ENCODE measurements at places on chromosomes 1 and 21. TPM values are rescaled to one million over a fixed set of nuclear protein-coding genes. Genes with fewer than 3 reads are reported as not detected.

- DNase-seq, result no peak
Observed at GRCh38 chr1:77829851-77830250, 50.4 kb downstream of the MIGA1 start.

- DNase-seq, result no peak
Observed at GRCh38 chr1:196701144-196701543, 49.3 kb downstream of the CFH start.

DNA sequence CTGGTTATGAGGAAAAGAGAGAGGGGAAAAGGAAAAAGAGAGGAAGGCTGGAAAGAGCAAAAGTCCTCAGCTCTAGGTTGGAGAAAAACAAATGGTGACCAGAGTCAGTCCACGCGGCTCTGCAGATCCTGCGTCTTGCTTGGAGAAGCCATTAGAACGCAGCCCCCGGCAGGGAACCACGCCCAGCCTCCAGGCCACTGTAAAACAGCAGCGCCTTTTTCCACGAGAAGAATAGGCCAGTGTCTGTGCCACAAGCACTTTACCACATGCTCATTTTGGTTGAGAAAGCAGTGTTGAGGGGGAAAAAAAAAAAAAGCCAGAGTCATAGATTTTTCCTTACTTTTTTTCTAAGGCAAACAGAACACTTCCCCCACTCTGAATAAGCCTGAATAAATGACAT lies 846.9 kb upstream of the ADAMTS5 start:
- DNase-seq, result no peak

- no peak for DNase-seq
Observed at GRCh38 chr1:243499711-243500110, 243.9 kb downstream of the SDCCAG8 start.

DNA sequence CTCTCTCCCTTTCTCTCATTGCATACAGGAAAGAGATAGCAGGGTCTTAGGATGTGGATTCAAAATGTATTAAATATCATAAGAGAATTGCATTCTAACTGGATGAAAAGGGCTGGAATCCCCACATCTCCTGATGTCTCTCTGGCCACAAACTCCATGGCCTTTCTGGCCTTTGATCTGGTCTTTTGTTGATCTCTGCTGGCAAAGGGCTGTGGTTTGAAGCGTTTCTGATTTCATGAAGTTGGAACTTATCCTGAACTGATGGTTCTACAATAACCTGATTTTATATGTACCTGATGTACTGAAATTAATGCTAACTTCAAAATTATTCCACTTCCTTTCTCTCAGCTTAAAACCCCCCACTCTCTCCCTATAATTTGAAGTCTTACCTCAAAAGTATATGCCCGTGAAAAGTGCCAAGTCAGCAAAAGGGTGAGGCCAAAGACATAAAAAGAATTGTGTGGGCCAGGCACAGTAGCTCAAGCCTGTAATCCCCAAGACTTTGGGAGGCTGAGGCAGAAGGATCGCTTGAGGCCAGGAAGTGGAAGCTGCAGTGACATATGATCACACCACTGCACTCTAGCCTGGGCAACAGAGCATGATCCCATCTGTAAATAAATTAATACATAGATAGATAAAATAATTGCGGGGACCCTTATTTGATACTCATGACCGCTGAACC lies 6.4 kb upstream of the KIF14 start:
- no peak for DNase-seq

- DNase-seq, result no peak
Observed at GRCh38 chr1:224454402-224455055, 19.9 kb upstream of the WDR26 start.

DNA sequence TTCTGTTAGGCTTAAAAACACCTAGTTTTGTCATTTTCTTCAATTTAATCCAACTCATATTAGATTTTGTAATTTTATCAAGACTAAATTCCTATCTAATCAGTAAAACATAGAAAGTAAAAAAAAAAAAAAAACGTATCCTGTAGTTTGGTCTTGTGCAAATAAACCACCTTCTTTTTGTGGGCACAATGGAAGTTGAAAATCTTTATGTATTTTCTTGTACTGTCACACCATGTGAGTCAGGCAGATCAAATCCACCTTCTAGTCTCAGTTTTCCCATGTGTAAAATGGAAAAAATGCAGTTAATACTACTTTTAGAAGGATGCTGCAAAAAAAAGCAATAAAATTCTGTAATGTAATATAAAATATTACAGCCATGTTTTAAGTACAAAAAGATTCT lies 129.8 kb downstream of the CYYR1 start:
- DNase-seq, result no peak

- DNase-seq, result no peak
Observed at GRCh38 chr1:66403007-66403731, 130.8 kb upstream of the SGIP1 start.

DNA sequence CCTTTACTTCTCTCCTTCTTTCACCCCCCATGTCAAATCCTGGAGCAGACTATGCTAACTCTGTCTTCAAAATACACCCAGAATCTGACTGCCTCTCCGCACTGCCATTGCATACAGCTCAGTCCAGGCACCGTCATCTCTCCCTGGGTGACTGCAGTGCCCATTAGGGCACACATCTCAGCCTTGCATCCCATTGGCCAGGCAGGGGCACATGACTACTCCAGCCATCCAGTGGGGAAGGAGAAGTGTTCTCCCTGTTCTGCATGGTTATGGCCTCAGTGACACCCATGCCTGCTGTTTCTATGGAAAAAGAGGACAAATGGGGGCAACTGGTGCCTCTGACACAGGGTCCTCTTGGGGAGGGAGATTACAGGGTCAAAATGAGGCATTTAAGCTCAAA lies 270.5 kb downstream of the MATN1 start:
- DNase-seq, result no peak

GRCh38 chr1:6080469-6080868 lies 34.8 kb downstream of the KCNAB2 start:
- no peak for DNase-seq

GRCh38 chr1:158163000-158163947 lies 17.4 kb upstream of the CD1D start:
- no peak for DNase-seq

GRCh38 chr1:182698971-182699370 lies 14.6 kb upstream of the RGS8 start:
- no peak for DNase-seq

DNA sequence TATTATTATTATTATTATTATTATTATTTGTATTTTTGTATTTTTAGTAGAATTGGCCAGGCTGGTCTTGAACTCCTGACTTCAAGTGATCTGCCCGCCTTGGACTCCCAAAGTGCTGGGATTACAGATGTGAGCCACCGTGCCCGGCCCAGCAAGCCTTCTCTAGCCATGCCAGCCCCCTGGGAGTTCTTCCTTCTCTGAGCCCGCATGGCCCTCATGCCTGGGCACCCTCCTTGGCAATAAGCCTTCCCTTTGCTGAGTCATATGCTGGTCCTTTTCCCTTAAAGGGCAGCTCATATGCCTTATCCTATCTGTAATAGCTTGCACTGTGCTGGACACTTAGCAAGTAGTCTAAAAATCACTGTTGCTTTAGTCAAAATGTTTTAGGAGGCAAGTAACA lies 8.5 kb upstream of the NBL1 start:
- no peak for DNase-seq

DNA sequence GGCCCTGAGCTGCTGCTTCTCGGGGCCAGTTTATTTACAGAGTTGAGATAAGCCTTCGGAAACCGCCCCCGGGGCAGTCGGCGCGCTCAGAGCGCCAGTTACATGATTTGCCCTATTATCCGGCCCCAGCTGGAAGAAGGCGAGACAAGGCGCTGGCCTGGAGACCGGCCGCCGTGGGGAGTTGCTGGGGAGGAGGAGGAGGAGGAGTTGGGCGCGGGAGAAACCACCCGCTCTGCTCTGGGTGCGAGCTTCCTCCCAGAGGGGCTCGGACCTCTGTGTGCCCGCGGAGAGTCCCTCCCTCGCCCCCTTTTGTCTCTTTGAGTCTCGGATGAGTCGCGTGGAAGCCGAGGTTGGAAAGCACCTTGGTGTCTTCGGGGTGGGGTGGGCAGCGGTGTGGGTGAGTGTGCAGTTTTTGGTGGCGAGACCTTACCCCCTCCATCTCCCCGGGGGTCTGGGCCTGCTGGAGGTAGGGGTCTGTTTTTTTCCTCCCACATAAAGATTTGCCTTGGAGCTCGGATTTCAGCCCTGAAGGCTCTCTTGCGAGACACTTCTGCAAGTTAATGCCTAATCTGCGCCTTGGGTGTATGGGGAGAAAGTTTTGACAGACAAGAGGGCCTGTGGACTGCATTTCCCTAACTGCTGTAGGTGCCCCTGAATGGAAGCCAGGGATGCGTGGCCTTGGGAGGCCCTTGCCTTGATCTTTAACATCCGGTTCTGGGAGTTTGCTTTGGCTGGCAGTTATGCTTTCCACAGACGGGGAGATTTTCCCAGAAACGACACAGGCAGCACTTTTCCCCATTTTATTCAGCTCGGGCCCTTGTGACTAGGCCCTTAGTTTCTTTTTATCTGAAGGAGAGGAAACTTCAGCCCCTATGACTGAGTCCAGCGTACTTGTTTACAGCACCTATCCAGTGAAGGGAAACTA lies 80.0 kb downstream of the NDUFS5 start:
- peak; percentile 52 for DNase-seq

DNA sequence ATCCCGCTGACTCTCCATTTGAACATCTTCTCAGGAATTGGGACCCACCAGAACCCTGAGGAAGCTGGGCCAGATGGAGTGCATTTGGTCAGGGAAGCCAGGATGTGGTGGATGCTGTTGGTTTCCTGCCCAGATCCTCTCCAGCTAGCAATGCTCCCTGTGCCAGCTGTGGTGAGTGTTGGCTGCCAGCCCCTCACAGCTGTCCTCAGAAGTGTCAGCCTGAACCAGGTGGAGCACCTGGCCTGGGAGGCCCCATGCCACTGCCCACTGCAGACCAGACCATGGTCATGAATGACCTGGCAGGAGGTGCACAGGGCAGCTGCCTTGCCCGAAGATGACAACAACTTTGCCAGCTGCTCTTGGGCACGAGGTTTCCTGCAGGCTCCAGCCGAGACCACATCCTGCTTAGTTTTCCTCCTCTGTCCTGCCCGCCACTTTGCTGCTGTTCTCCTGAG lies 54.4 kb downstream of the PRSS38 start:
- DNase-seq, result peak; percentile 44

- DNase-seq, result no peak
Observed at GRCh38 chr1:65493802-65494201, 73.3 kb downstream of the LEPR start.

- peak; percentile 26 for DNase-seq
Observed at GRCh38 chr1:54768093-54768492, 3.8 kb upstream of the PARS2 start.

DNA sequence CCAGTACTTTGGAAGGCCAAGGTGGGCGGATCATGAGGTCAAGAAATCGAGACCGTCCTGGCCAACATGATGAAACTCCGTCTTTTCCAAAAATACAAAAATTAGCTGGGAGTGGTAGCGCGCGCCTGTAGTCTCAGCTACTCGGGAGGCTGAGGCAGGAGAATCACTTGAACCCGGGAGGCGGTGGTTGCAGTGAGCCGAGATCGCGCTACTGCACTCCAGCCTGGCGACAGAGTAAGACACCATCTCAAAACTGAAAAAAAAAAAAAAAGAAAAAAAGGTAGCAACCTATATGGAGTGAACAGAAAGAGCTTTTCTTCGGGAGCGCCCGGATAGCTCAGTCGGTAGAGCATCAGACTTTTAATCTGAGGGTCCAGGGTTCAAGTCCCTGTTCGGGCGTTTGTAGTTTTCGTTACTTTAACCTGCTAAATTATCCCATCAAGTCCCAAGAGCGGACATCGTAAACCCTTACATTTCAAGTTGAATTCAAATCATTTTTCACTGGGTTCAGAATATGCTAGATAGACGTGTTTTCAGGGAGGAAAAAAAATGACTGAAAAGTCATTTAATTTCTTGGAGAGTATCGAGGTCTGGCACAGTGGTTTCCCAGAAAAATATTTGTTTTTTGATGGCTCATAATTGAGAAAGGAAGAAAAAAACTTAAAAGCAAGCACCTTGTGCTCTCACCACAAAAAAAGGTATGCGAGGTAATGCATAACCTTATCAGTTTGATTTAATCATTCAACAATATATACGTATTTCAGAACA lies 9.8 kb upstream of the MDM4 start:
- DNase-seq, result peak; percentile 84

GRCh38 chr1:41003127-41003639 lies 18.3 kb downstream of the SLFNL1 start:
- no peak for DNase-seq

DNA sequence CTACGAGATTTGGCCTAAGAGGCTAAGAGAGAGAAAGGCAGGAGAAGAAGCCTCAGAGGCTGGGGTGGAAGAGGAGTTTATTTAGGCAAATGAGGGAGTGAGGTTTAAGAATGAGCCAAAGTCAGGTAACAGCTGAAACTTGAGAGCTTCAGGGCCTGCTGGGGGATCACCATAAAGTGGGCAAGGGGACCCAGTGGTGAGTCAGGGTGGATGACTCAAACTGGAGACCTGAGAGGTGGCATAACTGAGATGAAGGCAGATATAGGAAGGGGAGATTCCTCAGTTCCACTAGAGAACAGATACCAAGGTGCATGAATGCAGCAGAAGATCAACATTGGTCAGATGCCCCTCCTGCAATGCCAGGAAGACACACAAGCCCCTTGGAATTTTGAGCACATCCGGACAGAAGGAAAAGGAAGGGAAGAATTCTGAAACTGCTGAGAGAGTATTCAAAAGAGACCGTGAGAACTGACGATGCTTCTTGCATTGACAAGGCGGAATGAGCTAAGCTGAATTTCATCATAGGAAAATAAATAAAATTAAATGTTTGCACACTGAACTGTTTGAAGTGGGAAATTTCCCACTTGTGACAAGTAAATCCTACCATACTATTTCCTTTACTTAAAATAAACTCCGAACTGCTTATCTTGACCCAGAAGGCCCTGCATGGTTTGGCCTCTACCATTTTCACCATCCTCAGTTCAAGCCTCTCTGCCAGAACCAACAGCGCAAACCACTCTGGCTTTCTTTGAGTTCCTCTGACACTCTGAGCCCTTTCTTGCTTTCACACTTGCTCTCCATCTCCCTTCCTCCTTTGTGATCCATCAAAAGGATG lies 94.1 kb downstream of the NMNAT2 start:
- no peak for DNase-seq

DNA sequence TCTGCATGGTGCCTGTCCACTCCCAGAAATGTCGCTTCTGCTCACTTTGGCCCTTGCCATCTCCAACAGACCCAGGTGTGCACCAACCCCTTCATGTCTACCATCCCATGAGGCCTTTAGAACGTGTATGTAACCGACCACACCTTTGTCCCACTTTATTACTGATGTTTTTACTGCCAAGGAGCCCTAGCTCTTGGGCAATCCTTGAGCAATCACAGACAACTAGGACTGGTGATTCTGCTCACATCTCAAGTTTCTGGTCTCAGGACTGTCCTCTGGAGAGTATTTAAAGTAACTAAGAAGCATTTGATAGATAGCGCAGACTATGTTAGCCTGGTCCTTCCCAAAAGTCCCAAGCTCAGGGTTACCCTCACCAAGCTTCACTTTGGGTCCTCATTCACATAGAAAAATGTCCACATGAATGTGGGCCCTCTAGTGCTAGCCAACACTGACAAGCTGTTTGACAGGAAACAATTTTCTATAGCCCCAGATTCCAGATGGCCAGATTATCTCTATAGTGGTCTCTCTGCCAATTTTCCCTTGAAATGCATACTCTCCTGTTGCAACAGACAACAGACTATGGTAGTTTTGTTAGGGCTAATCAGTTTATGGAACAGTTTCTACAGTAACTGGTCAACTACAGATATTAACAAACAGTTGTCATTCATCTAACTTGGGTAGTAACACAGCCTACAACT lies 6.9 kb upstream of the TMEM81 start:
- no peak for DNase-seq

GRCh38 chr1:25614501-25615171 lies 2.0 kb upstream of the MAN1C1 start:
- DNase-seq, result no peak

PPIAL4G gene
- 0.12 TPM for total RNA-seq

KRTAP11-1 gene
- total RNA-seq, result not detected

S100A7A gene
- total RNA-seq, result not detected

TNFRSF18 gene
- 375 TPM for total RNA-seq

RAB25 gene
- 0.56 TPM for total RNA-seq

LCE6A gene
- not detected for total RNA-seq

Data from activated CD4-positive, alpha-beta memory T cell treated with anti-CD3 and anti-CD28 coated beads for 36 hours (primary cell).